Vagina (tissue), 2 donors: ENCODE measurements at places on chromosomes 6 and 20.

- DNase-seq, result no peak
Observed at GRCh38 chr20:13238001-13238653, 17.1 kb downstream of the ISM1 start.

DNA sequence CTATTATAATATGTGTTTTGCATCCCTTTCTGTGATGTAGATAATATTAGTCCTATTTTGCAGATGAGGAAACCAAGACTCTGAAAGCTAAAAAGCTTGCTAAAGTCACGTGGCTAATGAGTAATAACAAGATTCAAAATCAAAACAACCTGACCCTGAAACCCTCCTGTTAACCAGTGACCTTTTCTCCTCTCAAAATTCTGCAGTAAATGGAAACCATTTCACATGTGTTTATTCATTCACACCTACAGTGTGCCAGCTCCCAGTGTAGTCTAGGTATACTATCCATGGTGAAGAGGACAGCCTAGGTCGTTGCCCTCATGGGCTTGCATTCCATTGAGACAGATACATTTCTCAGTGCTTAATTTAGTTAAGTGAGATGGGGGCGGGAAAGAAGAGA, 30.6 kb upstream of the PHACTR2 start:
- no peak for DNase-seq

GRCh38 chr20:22232473-22232872, 351.9 kb downstream of the FOXA2 start:
- no peak for DNase-seq

- no peak for DNase-seq
Observed at GRCh38 chr6:154814063-154814462, 80.8 kb downstream of the SCAF8 start.
